Activated naive CD4-positive, alpha-beta T cell treated with anti-CD3 and anti-CD28 coated beads, Interleukin-2, amount 10 ng/mL, durations not matched to agents 5 hours and 36 hours (primary cell): ENCODE measurements at places on chromosomes 6 and 20. TPM values are rescaled to one million over a fixed set of nuclear protein-coding genes. Genes with fewer than 3 reads are reported as not detected.

The SLC22A16 gene
- total RNA-seq = not detected

The CAGE1 gene
- not detected for total RNA-seq

The CTCFL gene
- total RNA-seq = not detected

The NKX2-2 gene
- not detected for total RNA-seq

The SLC26A8 gene
- not detected for total RNA-seq

The NRN1 gene
- 16.4 TPM for total RNA-seq

The PACSIN1 gene
- 0.78 TPM for total RNA-seq
